ENCODE measurements at places on chromosomes 5 and 9.

DNA sequence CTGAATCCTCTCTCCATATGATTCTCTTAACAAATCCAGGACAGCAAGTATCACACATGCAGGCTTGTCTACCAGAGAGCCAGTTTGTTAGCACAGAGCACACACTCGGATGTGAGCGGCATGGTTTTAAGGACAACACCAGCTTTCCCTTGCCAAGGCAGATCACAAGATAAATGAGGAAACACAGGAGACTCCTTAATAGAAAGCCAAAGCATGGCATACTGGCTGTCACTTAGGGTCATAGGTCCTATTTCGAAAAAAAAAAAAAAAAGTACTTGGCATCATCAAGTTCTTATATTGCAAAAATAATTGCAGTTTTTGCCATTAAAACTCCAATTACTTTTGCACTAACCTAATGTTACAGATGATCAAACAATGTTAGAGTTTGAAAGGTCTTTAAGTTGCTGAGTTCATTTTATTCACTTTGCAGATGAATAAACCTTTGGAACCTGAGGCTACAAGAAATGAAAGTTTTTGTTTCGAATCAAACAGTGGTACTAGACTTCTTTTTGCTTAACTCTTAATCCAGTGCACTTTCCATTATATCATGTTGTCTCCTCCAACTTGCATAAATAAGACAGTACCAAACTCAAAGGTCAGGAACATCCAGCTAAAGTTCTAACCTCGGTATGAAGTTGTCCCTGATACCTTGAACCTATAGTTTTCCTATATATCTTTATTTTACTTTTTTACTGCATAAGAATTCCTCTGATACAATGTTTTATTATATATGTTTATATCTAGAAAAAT is 138.5 kb downstream of the MPDZ start:
- no peak for DNase-seq

- DNase-seq, result no peak
These were observed 281.9 kb downstream of the DNAH5 start for GRCh38 chr5:13662626-13663025.

GRCh38 chr5:123113136-123113535 is 24.1 kb downstream of the PRDM6 start:
- no peak for DNase-seq

- DNase-seq, result no peak
These were observed 5.9 kb upstream of the LRRC14B start for GRCh38 chr5:185095-186070.

GRCh38 chr5:15526413-15526812 is 26.4 kb downstream of the FBXL7 start:
- no peak for DNase-seq

GRCh38 chr9:21030389-21031035 is 928 bp downstream of the HACD4 start:
- DNase-seq, result no peak

DNA sequence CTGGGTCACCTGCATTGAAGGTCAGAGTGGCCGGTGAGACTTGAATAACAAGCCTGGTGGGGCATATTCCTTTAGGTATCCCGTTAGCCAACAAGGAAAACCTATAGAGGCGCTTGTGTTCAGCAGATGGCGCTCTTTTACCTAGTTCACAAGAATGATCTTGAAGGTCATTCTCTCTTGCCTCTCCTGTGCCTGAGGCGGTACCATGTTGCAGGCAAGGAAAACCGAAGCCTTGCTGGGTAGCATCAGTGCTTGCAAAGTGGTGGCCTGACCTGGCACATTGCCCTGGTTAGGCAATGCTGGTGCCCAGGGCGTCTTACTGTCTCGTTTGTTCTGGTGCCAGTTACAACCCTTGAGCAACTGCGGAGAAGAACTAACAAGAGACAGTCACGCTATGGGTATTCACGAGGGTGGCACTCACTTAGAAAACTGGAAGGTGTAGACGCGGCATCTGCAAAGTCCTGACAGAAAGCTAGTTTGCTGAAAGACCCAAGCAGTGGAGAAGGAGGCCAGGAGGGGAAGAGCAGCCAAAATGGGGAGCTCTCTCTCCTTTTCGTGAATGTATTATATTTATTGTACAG is 56.7 kb downstream of the AOPEP start:
- peak; percentile 85 for DNase-seq

GRCh38 chr5:80093796-80094195 is 58.6 kb downstream of the THBS4 start:
- peak; percentile 29 for DNase-seq

DNA sequence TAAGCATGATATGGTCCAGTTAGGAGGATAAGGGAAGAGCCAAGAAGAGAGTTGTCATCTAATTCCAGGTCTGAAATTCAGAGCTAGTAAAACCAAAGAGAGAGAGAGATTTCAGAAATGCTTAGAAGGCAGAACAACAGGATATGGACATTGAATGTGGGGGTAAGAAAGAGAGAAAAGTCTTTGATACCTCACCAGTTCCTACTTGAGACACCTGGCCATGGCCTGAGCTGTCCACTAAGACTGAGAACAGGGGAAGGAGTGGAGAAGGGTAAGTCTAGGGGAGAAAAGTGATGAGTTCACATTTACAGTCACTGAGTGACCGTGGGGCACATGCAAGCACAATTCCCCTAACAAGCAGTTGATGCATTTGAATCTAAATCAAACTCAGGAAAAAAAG is 35.5 kb downstream of the TIMD4 start:
- DNase-seq, result no peak

DNA sequence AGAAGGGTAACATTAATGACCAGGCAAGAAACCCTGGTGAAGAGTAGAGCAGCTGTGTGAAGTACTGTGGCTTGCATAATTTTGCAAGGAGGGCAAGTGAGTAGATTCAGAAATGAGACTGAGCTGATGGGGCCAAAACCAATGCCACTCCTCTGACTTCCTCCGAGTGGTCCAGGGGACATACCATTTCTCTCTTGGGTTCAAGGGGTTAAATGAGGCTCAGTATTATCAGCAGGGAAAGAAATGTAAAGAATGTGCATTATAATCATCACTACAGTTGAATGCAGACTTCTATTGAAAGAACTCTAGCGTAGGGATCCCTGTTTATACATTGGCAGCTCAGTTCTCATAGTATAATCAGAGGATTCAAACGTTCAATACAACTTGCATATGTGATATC is 9.9 kb downstream of the POLR3G start:
- DNase-seq, result no peak

DNA sequence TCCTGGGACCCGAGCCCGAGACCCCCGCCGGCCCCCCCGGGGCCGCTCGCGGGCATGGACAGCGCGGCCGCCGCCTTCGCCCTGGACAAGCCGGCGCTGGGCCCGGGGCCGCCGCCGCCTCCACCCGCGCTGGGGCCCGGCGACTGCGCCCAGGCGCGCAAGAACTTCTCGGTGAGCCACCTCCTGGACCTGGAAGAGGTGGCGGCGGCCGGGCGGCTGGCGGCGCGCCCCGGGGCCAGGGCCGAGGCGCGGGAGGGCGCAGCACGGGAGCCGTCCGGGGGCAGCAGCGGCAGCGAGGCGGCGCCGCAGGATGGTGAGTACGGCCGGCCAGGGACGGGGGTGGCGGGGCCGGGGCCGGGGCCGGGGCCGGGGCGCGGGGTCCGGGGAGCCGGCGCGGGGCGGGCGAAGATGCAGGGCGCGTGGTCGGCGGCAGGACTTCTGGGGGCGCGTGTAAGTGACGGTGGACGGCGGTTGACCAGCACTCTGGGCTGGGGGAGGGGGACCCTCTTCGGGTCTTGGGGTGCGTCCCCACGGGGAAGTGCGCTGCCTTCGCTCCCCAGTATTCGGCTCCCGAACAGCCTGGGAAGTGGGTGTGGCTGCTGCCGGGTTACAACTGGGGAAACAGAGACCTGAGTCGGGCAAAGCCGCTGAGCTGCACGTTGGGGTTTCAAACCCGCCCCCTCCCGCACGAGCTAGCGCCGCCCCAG is 520 bp downstream of the PRRX2 start:
- DNase-seq, result no peak

DNA sequence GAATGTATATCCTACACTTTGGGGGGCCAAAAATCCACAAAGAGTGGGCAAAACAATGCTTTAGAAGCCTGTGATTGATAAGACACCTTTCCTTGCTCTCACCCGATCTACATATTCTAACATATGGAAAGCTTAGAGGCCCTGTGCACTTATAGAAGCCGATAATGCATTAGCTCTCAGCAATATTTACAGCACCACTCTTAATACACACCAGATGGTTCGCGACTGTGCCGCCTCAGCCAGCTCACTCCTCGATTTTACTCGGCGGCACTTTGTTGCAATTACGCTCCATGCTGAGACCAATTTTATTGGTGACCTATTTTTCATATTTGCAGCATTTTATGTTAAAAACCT is 18.8 kb downstream of the NR2F1 start:
- DNase-seq, result no peak

- DNase-seq, result no peak
These were observed 999 bp upstream of the DRD1 start for GRCh38 chr5:175444905-175445456.

DNA sequence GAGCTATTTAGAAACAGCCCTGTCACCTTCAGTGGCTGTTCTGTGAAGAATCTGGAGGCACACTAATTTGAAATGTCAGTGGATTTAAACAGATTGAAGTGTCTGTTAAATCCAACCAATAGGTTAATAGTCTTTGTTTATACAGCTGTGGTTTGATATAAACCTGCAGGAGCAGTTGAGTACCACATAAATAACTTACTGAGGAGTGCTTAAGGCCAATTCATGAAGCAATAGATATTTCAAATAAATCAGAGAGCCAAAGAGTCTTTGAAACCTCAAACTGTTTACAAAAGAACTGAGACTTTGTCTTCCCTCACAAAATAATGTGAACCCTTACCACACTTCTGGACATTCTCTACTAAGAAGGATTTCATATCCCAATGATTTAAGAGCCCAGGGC is 111.9 kb downstream of the FEM1C start:
- no peak for DNase-seq

DNA sequence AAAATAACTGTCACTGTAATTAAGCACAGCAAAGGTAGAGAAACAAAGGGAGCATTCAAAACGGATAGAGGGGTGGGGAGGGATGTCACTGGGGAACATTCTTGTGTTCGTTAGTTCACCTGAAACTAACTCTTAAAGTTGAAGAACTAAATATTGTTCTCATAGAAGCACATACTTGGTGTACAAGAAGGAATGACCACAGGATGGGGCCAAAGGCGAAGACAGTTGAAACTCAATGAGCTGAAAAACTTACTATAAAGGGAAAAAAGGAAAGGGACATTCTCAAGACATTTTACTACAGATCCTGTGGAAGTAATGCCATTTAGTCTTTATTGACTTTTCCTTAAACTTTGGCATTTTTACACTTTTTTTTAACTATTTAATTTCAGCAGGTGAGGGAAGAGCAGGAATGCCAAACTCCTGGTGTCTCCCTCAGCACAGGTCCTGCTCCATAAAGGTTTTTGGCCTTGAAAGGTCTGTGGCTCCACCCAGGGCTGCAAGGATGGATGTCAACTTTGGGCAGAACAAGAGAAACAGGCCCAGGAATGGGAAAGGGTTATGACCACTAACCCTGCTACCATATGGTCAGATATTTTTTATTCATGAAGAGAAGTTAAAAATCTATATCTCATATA is 197.6 kb upstream of the RASA1 start:
- no peak for DNase-seq

GRCh38 chr9:89435071-89435823 is 62.7 kb downstream of the SEMA4D start:
- DNase-seq, result peak; percentile 92

DNA sequence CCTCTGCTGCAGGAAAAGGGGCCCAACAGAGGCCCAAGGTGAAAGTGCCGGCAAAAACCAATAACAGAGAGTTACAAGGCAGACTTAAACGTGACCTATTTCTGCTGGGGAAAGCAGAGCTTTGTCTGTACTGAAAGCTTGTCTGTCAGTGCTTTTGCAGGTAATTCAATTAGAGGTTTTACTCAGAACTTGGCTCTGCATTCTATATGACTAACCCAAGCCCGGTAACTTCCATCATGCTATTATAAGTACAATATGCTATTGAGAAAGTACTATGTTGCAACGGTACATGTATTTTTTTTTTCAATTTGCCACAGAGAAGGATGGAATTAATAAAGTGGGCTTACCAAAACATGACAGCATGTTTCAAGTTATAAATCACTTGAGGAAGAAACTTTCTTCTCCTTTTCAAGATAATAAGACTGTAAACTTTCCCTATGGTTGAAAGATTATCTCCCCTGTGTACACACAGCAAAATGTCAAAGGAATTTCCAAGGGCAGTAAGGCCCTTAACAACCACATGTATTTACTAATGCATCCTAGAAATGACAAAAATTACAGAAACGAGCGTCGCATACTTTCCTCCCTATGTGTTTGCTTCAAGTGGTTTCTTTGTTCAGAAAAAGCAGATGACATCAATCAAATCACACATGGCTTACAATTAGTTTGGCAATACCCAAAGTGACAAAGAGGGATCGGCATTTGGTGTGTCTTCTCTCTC is 282.4 kb downstream of the EFNA5 start:
- peak; percentile 65 for DNase-seq

DNA sequence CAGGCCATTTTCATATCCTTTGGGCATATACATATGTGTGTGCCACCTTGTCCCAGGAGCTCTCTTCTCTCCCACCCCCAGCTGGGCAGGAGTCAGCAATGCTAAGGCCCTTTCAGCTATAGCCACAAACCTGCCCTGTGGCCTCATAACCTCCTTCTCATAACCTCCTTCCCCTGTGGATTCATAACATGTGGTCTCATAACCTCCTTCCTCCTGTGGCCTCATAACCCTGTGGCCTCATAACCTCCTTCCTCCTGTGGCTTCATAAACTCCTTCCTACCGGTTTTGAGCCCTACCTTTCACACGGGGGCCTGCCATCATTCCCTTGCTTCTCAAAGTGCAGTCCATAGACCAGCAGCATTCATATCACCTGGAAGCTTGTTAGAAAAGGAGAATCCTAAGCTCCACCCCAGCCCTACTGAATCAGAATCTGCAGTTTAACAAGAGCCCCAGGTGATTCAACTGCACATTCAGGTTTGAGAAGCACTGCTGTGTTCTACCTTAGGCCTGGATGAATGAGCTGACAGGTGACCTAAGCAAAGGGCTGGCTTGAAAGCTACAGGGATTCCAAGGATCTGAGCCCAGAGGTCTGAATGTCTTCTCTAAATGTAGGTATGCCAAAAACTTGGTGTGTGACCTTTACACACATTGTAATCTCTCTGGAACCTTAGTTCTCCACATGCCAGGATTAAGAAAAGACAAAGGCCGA is 41.9 kb upstream of the PLPP6 start:
- no peak for DNase-seq

- no peak for DNase-seq
These were observed 327.2 kb upstream of the MSX2 start for GRCh38 chr5:174397206-174397605.

All from HAP-1 (cell line).